ENCODE measurements at places on chromosomes 16 and 17.

DNA sequence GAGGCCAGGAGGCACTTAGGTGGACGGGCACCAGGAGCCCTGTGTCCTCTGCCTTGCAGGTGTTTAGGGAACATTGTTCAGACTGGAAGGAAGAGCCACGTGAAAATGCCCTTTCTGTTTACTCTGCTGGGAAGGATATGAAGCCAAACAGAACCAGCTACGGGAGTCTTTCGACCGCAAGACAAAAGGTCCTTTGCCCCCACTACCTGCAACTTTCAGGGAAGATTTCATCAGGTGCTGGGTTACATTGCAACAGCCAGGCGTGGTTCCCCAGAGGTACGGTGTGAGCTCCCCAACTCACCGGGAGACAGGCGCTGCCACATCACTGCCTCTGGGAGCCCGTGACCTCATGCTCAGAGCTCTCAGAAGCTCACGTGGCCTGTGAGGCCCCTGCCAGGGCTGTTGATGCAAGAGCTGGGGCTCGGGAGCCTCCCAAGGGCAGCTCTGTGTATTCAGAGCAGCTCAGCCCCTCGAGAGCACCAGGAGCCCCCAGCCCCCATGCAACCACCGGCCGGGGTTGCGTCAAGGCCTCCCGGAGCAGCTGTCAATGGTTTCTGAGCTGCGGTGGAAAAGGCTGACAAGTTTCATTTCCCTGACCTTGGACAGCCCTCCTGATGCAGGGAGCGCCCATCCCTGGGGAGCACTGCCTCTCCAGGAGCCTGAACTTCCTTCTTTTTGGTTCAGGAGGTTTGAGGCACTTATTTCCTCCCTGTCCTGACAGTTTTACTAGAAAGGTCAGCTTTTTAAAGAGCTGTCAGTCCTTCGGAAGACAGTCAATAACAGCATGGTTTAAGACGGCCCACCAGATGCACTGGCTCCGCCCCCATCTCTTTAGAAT is 42.1 kb downstream of the TBC1D16 start:
- DNase-seq = peak; percentile 59

DNA sequence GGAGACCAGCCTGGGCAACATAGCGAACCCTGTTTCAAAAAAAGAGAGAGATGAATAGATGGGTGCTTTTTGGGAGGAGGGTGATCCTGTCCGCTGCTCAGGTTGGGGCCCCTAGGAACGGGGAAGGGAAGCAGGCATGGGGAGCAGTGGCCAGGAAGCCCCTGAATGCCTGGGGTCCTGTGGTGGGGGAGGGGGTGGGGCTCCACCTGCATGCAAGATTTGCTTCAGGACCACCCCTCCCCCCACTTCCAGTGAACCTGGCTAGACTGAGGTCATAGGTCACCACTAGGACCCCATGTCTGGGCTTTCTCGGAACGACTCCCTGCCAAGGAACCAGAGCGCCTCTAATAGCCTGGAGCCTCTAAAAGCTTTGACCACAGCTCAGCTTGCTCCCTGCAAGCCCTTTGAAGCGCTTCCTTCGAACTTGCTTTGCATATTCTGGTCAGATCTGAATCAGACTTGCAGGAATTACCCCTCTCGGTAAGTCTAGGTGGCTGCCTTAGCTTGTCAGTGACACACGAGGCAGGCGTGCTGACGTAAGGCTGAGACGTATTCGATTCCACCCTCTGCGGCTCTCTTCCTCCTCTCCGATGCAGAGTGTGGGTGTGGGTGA is 3.7 kb downstream of the SOCS3 start:
- peak; percentile 97 for DNase-seq

GRCh38 chr17:18141210-18141803 is 32.8 kb downstream of the MYO15A start:
- DNase-seq = peak; percentile 67

- DNase-seq = no peak
Observed at GRCh38 chr17:82371333-82372248, at the start of gene UTS2R. Gene UTS2R (plus strand): TSS chr17:82371765. CDS start chr17:82374325, 2,560 bp downstream.

DNA sequence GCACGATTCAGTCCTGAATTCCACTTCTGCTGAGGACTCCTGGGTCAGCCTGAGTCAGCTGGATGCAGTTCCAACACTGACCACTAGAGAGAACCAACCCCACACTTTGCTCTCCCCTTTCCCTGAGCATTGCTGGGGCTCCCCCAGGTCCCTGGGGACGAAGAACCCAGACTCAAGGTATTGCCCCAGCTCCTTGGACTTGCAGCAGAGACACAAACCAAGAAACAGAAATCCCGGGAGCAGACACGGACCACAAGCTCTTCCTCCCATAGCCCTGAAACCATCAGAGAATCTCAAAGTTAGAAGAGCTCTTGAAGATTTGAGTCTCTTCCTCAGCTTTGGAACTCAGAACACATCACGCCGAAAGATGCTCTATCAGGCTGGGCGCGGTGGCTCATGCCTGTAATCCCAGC is 678 bp upstream of the GH1 start:
- DNase-seq = peak; percentile 78

GRCh38 chr16:53958341-53958880 is 254.5 kb downstream of the FTO start:
- no peak for DNase-seq

DNA sequence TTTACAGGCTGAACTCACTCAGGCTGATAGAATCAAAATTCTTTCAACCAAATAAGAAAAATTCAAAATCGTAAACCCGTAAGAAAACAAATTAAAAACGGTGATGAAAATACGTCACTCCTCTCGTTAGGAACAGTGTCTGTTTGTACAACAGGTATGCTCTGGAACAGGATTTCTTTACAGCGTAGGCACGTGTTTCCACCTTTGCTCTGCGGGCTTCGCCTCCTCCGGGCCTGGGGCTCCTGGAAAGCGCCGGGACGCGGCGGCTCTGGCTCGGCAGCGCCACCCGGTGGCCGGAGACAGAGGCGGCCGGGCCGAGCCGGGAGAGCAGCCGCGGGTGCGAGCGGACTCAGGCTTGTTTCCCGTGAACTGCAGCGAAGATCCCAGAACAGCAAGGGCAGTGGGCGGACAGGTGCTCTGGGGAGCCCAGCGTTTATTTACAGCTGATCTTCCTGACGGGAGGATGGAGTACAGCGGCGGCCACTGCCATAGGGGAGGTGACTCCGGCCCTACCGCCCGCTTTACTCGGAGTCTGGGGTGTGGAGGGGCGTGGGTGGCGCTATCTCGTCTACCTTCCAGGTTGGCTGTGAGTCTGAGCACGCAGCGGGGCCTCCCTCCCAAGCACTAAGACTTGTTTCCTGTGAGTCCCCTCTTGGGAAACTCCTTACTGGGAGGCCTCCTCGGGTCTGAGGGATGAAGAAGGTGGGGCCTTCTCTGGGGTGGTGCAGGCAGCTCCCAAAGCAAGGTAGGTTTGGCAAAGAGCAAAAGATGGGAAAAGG is 40.5 kb upstream of the ATP2A3 start:
- peak; percentile 48 for DNase-seq

DNA sequence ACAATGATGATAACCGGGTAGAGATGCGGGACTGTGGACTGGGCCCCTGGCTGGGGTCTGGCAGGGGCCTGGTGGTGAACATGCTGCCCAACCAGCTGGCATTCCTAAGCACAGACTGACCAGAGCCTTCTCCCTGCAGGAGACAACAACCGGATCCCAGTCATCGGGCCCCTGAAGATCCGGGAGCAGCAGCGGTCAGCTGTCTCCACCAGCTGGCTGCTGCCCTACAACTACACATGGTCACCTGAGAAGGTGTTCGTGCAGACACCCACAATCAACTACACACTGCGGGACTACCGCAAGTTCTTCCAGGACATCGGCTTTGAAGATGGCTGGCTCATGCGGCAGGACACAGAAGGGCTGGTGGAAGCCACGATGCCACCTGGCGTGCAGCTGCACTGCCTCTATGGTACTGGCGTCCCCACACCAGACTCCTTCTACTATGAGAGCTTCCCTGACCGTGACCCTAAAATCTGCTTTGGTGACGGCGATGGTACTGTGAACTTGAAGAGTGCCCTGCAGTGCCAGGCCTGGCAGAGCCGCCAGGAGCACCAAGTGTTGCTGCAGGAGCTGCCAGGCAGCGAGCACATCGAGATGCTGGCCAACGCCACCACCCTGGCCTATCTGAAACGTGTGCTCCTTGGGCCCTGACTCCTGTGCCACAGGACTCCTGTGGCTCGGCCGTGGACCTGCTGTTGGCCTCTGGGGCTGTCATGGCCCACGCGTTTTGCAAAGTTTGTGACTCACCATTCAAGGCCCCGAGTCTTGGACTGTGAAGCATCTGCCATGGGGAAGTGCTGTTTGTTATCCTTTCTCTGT is 5.1 kb upstream of the SLC7A6 start:
- no peak for DNase-seq

GRCh38 chr17:44637066-44637465 is 19.2 kb upstream of the MEIOC start:
- DNase-seq = no peak

DNA sequence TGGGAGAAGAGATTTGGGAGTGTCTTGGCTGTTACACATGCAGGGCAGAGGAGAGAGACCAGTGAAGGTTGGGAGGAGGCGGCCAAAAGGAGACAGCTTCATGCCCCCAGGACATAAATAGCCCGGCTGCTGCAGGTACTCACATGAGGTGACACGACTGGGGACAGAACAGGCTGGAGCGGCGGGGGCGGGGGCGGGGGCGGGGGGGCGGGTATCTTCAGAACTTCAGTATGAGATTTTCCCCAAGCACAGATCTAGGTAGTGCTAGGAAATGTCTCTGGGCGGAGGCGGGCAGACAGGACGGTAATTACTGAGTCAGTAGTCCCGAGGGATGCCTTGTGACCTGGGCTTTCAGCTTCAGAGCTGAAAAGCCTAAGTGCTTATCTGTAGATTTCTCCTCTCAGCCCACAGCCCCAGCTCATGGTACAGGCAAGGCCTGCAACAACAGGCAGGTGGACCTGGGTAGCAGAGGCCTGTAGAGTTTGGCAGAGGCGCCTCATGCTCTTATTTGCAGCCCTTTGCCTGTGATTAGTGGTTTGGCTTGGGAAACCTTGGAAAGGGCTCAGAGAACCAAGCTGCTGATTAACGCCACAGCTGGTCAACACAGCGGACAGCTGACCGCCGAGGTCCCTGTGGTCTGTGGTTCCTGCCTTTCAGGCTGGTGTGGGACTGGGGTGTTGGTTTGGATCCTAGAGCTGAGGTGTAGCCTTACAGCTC is 24.5 kb downstream of the UNK start:
- DNase-seq = no peak

GRCh38 chr17:1104222-1104621 is 75.6 kb downstream of the ABR start:
- DNase-seq = no peak

GRCh38 chr16:13338044-13338443 is 436.6 kb downstream of the SHISA9 start:
- no peak for DNase-seq

- no peak for DNase-seq
Observed at GRCh38 chr16:77663711-77664110, 58.6 kb upstream of the NUDT7 start.

DNA sequence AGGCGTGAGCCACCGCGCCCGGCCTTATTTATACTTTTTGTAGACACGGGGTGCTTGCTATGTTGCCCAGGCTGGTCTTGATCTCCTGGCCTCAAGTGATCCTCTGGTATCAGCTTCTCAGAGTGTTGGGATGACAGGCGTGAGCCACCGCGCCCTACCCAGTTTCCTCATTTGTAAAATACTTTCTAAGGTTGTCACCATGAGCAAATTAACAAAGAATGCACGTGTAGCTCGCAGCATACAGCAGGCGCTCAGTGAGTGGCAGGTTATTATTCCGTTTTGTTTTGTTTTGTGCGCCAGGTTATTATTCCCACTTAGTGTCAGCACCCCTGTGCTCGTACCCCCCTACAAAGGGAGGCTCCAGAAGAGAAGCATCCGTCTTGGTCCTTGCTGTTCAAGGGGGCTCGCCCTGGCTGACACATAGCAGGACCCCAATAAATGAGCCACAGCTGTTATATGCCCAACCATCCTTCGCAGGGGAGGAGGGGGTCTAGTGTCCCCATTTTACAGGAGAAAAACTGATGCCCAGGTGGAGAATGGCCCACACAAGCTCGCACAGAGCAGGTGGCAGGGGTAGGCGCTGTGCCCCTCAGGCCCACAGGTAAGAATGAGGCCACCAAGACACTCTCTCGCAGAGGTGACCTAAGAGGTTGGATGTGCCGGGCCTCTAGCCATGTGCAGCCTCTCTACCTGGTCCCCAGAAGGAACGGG is 686 bp upstream of the MIEF2 start:
- DNase-seq = no peak

GRCh38 chr16:1019231-1020090 is 37.9 kb downstream of the SOX8 start:
- no peak for DNase-seq

DNA sequence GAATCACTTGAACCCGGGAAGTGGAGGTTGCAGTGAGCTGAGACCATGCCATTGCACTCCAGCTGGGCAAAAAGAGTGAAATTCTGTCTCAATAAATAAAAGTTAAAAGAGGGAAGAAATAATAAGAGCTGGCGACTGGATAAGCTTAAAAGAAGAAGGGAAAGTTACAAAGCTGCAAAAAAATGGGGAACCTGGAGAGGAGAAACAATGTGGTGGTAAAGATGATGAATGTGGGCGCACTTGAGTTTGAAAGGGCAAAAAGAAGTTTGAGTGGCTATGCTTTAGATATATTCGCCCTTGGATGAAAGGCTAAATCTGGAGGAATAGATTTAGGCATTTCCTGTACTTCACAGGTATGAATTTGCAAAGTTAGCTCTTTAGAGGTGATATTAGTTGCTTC is 53.0 kb upstream of the YPEL2 start:
- DNase-seq = no peak

- DNase-seq = no peak
Observed at GRCh38 chr17:49342575-49342936, 19.5 kb downstream of the ZNF652 start.

- no peak for DNase-seq
Observed at GRCh38 chr17:2926019-2926650, 129.9 kb downstream of the RAP1GAP2 start.

GRCh38 chr17:60730273-60730672 is 52.6 kb downstream of the BCAS3 start:
- no peak for DNase-seq

DNA sequence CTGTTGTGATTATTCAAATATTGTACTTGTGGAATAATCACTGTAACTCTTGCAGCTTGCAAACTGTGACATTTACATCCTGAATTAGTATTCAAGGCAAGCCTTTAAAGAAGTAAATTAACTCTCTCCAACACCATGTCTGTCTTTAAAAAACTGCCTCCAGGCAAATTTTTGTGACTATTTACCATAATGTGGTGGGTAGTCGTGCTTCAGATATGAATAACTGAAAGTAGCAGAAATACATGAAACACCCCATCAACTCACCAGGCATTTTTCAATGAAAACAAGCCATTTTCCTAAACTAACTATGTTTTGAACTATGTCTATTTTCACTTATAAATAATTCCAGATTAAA is 217.4 kb upstream of the PSMD7 start:
- no peak for DNase-seq

- no peak for DNase-seq
Observed at GRCh38 chr17:2892305-2892971, 96.2 kb downstream of the RAP1GAP2 start.

GRCh38 chr17:74277935-74278334 is 3.9 kb downstream of the DNAI2 start:
- no peak for DNase-seq

Data from activated CD4-positive, alpha-beta T cell treated with anti-CD3 and anti-CD28 coated beads, Interleukin-2, Interleukin-4, amounts not matched to agents 100 ng/mL and 50 ng/mL, durations not matched to agents 16 hours and 8 hours (primary cell).